ENCODE measurements at places on chromosomes 3 and 15. TPM values are rescaled to one million over a fixed set of nuclear protein-coding genes. Genes with fewer than 3 reads are reported as not detected.

Gene PARP9
- total RNA-seq: 18.5 TPM

Gene FANCI
- 180 TPM for total RNA-seq

Gene SPTBN5
- total RNA-seq: 0.11 TPM

Gene TIMP4
- not detected for total RNA-seq

Gene GRAMD1C
- total RNA-seq: 0.29 TPM

Gene KCNMB3
- total RNA-seq: 0.34 TPM

Gene QARS1
- 270 TPM for total RNA-seq

Gene CPEB1
- 1.6 TPM for total RNA-seq

Gene EPHA3
- not detected for total RNA-seq

Gene PRR23C
- not detected for total RNA-seq

Gene AADAC
- not detected for total RNA-seq

Gene SKOR1
- 0.25 TPM for total RNA-seq

DNA sequence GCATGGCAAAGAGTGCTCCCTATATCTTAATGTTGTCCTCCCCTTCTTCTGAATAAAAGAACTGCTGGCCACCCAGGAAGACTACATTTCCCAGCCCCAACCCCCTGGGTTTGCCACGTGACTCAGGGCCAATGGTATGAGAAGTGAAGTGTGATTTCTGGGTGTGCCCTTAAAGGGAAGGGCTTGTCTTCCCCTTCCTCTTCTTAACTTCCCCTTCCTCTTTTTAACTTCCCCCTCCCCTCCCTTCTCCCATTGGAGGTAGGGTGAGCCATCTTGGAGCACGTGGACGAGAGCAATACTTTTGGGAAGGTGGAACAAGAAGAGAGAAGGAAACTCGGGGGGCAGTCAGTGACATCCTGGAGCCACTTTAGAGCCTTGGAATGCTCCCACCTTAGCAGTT, 6.8 kb upstream of the KBTBD12 start:
- DNase-seq: no peak

DNA sequence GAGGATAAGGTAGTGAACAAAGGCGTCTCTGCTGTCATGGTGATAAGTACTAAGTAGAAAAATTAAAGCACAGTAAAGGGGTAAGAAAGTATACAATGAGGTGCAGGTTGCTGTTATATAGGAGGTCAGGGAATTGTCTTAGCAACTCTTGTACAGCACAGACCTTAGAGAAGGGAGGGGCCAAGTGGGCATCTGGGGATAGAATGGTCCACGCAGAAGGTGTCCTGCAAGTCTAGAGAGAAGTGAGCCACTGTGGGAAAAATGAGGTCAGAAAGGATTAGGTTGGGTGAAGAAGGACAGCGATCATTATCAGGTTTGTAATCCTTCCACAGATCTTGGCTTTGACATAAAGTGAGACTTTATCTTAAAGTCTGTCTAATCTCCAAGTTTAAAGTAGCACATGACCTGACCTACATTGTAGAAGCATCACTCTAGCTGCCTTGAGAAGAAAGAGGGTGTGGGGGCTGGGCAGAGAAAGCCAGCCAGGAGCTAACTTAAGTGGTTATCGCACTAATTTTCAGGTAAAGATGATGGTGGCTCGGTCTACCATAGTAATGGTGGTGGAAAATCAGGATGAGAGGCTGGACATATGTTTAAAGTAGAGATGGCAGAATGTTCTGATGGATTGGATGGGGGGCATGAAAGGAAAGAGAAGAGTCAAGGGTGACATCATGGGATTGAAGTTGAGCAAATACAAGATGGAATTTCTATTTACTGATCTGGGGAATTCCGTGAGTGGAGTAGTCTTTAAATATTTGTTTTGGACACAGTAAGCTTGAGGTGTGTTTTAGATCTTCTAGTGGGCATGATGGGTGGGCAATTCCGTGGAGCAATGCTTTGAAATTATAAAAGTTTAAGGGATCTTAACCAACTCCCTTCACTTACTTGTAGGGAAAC, 919.2 kb downstream of the ROBO1 start:
- no peak for DNase-seq

- DNase-seq: no peak
These were observed 37.8 kb downstream of the CEMIP start for GRCh38 chr15:80816936-80817335.

GRCh38 chr3:108073764-108074431, 16.9 kb downstream of the CD47 start:
- no peak for DNase-seq

DNA sequence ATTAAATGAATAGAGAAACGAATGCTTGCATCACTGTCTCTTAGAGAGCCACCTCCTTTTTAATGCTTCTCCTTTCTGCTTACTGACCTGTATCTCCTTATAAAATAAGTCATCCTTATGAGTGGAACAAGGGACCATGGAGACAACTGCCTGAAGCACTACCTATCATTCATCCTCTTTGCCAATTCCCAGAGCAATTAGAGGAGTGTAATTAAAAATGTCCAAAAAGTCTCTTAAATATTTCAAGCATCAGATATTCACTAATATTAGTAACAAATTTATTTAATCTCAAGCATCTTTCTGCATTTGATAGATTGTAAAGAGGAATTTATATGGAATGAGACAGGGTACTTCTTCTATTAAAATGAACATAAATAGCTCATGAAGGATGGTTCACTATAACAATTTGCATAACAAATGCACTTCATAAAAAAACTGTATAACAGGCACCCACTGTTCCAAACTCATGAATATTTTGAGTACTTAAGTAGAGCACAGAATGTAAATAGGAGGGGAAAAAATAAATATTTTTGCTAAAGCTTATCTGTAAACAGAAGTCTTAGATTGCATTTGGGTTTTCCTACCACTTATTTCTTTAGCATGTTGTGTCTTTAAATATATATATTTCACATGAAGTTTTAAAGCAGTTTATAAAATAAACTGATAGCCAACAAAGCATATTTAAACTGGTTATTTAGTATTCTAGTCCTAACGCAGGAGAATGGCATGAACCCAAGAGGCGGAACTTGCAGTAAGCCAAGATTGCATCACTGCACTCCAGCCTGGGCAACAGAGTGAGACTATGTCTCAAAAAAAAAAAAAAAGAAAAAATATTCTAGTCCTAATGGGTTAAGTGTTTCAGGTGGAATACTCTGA, 269.3 kb downstream of the TBL1XR1 start:
- DNase-seq: no peak

DNA sequence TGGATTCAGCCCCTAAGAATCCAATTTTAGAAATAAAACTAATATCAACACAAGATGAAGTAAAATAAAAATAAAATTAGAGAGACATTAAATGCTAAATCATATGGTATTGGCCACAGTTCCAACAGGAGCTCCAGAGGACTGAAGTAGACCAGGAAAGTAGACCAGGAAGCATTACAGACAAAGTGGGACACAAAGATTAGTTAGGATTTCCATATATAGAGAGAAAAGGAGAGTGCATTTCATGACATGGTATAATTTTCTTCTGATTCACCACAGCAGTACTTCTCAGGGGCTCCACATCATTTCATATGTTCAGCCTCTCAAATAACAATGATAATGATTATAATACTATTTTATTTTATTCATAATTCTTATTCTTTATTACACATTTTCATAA, 18.3 kb downstream of the FGF7 start:
- DNase-seq: no peak

GRCh38 chr15:80825361-80826030, 46.3 kb downstream of the CEMIP start:
- DNase-seq: no peak

- DNase-seq: peak; percentile 15
These were observed 1.1 kb downstream of the TMED3 start for GRCh38 chr15:79311901-79312553.

DNA sequence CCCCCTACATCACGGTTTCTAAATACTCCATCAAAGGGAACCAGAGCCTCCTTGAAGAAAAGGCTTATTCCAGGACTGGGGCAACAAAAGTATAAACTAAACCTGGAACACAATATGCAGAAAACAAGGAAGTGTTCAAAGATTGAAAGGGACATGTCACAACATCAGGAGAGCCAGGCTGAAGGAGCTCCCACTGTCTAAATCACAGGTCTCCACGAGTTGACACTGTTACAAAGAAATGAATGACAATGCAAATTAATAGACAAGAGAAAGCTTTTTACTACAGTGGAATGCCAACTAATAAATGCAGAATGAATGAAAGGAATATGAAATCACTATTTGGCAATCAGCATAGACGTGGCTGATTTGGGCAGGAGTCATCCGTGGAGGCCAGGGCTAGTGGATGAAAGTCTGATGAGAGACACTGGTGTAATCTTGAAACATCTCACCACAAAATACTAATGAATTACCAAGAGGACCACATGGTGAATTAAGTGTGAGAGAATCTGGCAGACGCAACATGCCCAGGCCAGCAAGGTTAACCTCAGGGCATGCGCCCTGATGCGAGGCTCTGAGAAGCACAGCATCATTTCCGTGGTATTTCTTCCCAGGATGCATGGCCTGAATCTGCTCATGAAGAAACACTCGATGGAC, 123.8 kb upstream of the TJP1 start:
- no peak for DNase-seq

Data from activated CD8-positive, alpha-beta T cell treated with anti-CD3 and anti-CD28 coated beads for 36 hours (primary cell).